Activated naive CD4-positive, alpha-beta T cell treated with anti-CD3 and anti-CD28 coated beads, Interleukin-2, amount 50 U/mL, for 16 hours (primary cell): ENCODE measurements at places on chromosomes 11 and 22.
A peak's percentile ranks its signal among the peaks of the same experiment; 100 is the strongest.

GRCh38 chr11:124778281-124778680 is 16.2 kb upstream of the ESAM start:
- no peak for DNase-seq

GRCh38 chr11:27857588-27857987 is 157.3 kb upstream of the BDNF start:
- no peak for DNase-seq

GRCh38 chr11:125180413-125181305 is 16.1 kb downstream of the PKNOX2 start:
- DNase-seq, result no peak

GRCh38 chr11:124143034-124143433 is 27.8 kb downstream of the VWA5A start:
- no peak for DNase-seq

- no peak for DNase-seq
Observed at GRCh38 chr11:64675450-64676260, 47.3 kb downstream of the NRXN2 start.

DNA sequence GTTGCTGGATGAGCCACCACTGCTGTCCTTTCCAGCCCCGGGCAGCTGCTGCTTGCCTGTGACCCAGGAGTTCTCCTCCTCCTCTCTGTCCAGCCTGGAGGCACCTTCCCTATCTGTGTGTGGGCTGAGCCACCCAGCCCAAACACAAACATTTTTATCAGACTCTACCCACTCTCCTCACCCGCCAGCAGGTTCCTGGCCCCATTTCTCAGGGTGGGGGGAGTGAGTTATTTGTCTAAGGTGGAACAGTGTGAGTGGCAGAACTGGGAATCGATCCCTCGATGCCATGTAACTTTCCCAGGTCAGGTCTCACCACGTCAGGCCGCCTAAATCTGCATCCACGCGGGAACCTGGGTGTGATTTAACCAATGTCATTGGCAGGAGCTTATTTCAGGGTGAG is 20.8 kb upstream of the SMIM38 start:
- DNase-seq, result no peak

GRCh38 chr22:49413146-49413545 is 414.5 kb downstream of the BRD1 start:
- DNase-seq, result no peak

GRCh38 chr11:59053387-59053786 is 32.7 kb upstream of the GLYATL1B start:
- DNase-seq, result peak; percentile 82

- no peak for DNase-seq
Observed at GRCh38 chr11:65613091-65613928, 711 bp downstream of the MAP3K11 start.

GRCh38 chr11:128628686-128629085 is 41.3 kb upstream of the ETS1 start:
- DNase-seq, result no peak

GRCh38 chr11:13294771-13295579 is 17.4 kb downstream of the BMAL1 start:
- DNase-seq, result no peak

GRCh38 chr11:69374110-69374945 is 80.4 kb downstream of the MYEOV start:
- peak; percentile 3 for DNase-seq

GRCh38 chr22:49724893-49725489 is 102.7 kb downstream of the BRD1 start:
- DNase-seq, result peak; percentile 78

GRCh38 chr22:24191381-24191841 is 10.1 kb downstream of the SUSD2 start:
- no peak for DNase-seq

GRCh38 chr11:2743427-2744110 is 43.8 kb upstream of the KCNQ1OT1 start:
- peak; percentile 2 for DNase-seq

DNA sequence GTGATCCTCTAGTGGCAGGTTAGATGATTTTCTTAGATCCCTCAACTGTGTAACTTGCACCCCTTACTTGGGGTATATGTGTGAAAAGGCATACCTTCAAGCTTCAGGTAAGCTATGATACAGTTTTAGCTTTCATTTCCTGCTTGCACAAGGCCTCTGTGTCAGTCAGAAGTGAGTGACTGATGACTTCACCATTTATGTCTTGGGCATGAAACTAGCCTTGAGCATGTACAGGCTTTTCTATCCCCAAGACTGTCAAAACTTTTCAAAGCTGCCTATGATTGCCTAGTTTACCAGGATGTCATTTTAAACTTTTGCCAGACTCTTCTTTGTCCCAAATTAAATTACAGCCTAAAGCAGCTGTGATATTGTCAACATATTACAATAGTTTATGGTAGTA is 286.1 kb upstream of the CNTN5 start:
- DNase-seq, result no peak

DNA sequence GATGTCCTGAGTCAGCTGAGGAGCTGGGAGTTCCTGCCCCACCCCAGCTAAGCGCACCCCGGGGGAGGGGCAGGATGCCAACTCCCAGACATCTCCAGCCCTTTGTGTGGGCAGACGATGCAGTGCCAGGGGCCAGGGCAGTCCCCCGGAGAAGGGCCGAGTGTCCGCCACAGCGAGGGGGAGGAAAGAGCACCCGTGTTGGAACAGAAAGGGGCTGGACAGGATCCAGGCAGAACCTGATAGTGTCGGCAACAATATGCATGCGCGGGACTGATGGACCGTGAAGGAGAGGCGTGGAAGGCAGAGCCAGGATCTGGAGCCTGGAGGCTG is 1434.7 kb downstream of the BRD1 start:
- no peak for DNase-seq

DNA sequence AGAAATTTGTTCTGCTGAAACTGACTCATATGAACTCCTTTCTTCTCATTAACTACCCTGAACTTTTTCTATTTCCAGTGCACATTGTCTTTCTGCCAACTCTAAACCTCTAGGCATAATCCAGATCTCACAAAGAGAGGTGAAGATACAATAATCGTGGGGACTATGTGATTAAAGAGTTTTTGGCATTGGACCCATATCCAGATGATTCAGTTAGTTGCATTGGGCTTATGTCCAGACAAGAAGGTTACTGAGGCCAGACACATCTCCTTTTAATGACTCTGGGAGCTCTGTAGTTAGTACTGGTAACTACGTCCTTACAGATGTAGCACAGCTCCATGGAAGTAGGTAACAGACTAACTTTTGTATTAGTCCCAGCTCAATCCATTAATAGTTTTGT is 273.0 kb downstream of the CASP12 start:
- DNase-seq, result no peak

GRCh38 chr11:68412593-68413475 is 47.7 kb upstream of the PPP6R3 start:
- DNase-seq, result no peak

GRCh38 chr11:46901156-46901555 is 17.2 kb downstream of the LRP4 start:
- no peak for DNase-seq

GRCh38 chr11:95647355-95647754 is 142.2 kb downstream of the FAM76B start:
- DNase-seq, result no peak

GRCh38 chr11:5631969-5632635 is 7.3 kb downstream of the TRIM34 start:
- no peak for DNase-seq

GRCh38 chr11:44483919-44484610 is 81.4 kb upstream of the CD82 start:
- no peak for DNase-seq

GRCh38 chr11:95884376-95884775 is 39.5 kb downstream of the MTMR2 start:
- no peak for DNase-seq

GRCh38 chr11:90847268-90847886 is 624.5 kb upstream of the CHORDC1 start:
- no peak for DNase-seq
